LoVo (cell line): ENCODE measurements at places on chromosomes 12 and 14.

- no peak for DNase-seq
Measured at GRCh38 chr14:59753512-59753911, 117.1 kb downstream of the RTN1 start.

DNA sequence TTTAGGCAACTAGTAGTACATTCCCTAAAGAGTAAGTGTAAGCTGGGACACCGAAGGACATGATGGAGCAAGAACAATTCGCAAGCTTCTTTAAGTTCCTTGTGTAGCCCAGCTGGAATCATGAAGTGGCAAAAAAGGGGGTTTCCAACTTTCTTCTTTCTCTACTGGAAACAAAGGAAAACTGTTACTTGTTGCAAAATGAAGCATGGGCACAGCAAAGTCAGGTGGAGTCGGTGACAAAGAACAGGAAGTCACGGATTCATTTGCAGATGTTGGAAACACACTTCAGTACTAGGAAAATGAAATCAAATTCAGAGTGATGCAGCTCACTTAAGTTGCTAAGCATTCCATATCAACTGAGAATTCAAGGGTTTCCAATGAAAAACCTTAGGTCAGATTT, 706.9 kb upstream of the STXBP6 start:
- no peak for DNase-seq

DNA sequence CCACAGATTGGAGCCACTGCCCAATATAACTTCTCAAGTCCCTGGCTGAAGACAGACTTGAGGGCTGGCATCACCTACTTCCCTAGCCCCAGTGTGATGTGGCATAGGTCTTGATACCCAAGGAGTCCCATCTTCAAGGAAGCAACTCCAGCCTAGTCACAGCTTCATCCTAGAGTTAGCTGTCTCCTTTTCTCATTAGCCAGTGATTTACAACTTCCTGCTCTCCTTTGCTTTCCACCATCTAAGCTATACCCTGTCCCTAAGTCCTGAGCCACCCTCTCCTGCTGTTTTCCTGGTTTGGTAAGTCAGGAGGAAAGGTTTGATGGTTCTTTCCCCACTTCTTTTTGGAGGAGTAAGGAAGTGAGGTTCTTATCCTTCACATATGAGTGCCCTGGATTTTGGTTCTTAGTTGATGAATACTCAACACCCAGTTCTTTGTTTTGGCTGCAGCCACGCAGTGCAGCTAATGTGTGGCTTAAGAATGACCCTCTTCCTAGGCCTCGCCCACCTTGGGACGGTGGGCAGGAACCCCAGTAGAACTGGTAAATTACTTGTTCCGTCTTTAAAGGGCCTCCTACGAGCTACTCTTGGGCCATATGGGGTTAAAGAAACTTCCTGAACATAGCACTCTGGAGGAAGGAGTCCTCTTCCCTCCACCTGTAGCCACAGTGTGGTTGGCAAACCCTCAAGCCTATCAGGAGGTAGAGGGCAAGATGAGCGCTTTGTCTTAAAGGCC, 3.9 kb upstream of the GPX2 start:
- DNase-seq: no peak

DNA sequence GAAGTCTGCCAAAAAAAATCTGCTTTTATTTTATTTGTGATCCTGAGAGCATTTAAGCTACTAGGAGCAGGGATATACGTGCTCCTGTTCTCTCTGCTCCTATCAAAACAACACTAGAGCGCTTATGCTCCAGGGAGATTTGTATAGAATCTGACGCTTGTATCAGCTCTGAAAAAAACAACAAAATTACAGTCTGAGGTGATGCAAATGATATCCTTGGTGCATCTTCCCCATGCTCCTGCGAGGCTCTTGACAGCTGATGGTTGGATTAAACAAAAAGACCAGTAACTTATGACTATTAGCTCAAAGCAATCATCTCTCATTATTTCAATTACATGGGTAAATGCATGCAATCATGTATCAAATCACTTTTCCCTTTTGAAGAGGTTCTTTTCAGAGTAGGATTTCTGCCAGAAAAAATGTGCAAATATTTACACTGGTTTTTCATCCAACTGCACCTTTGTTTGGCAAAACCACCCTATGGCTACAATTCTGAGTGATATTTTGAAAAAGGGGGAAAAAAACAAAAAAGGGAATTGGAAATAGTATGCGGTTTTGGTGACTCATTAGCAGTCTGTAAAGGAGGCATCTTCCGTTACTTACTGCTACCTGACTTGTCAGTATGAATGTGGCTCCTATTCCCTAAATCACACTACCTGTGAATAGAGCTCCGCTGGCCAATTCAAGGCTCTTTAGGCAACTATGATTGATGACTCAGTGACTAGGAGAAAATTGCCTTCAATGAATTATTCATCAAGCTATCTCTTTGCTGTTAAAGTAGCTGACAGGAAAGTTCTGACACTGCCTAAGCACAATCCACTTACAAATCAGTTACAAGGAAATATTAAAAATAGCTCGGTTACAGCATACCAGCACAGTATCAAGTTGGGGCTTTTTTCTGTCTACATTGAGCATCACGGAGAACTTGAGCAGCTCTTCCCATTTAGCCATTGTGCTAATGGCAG, 450.0 kb downstream of the FOXG1 start:
- no peak for DNase-seq

DNA sequence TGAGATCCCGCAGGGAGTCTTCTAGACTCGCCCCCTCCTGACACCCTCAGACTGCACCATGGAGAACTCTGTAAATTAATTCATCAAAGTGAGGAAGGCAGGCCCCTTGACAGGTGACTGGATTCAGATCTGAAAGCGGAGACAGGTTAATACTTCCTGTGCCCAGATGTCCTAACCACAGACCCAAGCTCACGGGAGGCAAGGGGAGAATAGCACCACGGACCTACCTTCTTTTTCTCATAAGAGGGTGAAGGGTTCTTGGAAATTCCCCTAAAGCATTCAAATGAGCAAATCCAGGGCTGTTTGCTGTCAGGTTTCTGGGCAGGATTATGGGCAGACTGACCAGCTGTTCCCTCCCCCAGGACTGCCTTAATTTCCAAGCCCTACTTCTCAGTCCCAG, 170.0 kb downstream of the ZFP36L1 start:
- DNase-seq: no peak

- no peak for DNase-seq
Measured at GRCh38 chr14:87084908-87085307, 908.1 kb downstream of the GALC start.

- DNase-seq: no peak
Measured at GRCh38 chr12:98123021-98123461, 392.3 kb upstream of the TMPO start.

- no peak for DNase-seq
Measured at GRCh38 chr12:67658486-67658885, 9.9 kb downstream of the DYRK2 start.

- DNase-seq: no peak
Measured at GRCh38 chr14:60116181-60116580, 24.5 kb downstream of the PCNX4 start.

DNA sequence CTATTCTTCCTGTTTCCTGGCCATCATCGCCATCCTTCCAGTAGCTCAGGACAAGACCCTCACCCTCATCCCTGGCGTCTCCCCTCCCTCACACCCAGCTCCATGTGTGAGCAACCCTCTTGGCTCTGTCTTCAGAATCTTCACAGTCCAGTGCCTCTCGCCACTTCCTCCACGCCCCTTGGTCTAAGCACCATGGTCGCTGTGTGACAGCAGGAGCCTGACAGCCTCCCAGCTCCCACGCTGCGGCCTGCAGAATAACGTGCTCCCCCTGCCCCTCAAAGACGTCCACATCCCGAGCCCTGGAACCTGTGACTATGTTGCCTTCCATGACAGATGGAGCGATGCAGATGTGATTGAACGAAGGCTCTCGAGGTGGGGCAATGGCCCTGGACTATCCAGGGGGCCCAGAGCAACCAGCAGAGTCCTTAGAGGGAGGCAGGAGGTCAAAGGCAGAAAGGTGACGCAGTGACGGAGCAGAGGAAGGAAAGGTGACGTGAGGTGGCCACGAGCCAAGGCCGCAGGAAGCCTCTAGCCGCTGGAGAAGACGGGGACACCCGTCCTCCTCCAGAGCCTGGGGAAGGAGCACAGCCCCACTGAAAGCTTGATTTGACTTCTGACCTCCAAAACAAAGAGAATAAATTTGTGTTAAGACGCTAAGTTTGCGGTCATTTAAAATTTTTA, 139.8 kb downstream of the CALM1 start:
- no peak for DNase-seq
